ENCODE measurements at places on chromosomes 3 and 15.

- DNase-seq: no peak
Observed at GRCh38 chr3:59572106-59572505, 522.3 kb upstream of the CFAP20DC start.

- DNase-seq: no peak
Observed at GRCh38 chr15:100307241-100308212, 34.2 kb downstream of the ADAMTS17 start.

DNA sequence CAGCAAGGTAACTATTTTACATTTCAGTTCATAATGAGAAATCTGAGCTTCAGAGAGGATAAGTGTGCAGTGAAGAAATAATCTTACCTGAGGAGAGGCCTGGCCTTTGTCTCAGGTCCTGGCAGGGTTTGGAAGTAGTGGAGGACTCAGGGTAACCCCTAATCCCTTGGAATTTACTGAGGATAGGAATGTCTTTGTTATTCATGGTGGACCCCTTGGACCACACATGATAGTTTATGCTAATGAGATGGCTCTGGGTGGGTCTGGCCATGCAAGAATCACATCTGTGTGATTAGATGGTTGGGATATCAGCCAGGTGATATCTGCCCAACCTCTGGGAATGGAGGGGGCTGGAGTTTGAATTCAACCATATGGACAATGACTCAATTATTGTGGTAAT is 65.0 kb upstream of the DAZL start:
- no peak for DNase-seq

- DNase-seq: no peak
Observed at GRCh38 chr3:110625201-110625747, 446.3 kb upstream of the NECTIN3 start.

DNA sequence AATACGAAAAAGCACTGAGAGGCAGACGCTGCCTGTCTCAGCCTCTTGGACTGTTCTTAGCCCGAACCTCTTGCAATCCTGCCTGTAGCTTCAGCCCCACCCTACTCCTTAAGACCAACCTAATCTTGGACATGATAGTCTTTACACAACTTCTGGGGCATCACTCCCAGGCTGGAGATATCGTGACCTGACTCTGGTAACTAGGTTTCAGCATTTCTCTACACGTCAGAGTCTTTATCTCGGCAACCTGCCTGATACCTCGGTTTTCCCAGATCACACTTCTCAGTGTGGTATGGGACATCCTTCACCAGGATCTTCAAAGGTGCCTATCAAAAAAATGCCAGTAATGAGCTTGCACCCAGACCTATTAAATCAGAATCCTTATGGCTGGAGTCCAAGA is 590.2 kb upstream of the KCNMB2 start:
- no peak for DNase-seq

DNA sequence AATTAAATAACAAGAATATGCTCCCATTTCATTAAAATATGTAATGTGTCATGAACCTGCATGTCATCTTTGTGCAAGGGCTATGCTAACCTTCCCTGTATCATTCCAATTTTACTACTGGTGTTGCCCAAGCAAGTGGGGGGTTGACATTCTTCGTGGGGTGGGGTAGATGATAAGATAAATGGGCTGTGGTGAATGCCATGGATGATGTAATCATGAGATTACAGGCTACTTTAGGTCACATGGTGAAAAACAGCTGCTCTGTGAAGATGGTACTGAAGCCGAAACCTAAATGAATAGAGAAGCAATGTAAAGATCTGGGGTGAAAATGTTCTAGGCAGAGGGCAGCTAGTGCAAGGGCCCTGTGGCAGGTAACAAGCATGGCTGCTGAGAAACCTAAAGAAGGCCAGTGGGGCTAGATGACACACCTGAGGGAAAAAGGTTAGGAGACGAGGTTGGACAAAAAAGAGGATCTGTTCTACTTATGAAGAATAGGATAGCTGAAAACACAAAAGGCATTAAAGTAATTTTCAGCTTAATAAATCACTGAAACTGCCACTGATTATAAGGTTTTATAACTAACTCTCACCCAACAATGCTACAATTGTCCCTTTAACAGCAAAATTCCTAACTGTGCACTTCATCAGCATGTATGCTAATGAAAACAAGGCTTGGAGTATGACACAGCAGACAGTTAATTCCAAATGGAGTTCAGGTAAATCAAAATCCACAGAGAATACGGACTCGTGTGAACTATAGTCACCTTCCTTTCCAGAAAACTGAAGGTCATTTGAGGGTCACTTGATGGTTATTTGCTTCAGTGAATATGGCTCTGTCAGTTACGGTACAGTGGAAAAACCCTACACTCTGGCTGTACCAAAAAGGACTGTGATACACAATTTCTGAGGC is 35.0 kb downstream of the MTMR10 start:
- DNase-seq: no peak

Data from D721Med (cell line).